Trophoblast cell (in vitro differentiated cells and primary cell): ENCODE measurements at places on chromosomes 3 and 15.

- no peak for DNase-seq
These were observed 242.0 kb upstream of the GOLGA6L4 start for GRCh38 chr15:83993591-83993990.

DNA sequence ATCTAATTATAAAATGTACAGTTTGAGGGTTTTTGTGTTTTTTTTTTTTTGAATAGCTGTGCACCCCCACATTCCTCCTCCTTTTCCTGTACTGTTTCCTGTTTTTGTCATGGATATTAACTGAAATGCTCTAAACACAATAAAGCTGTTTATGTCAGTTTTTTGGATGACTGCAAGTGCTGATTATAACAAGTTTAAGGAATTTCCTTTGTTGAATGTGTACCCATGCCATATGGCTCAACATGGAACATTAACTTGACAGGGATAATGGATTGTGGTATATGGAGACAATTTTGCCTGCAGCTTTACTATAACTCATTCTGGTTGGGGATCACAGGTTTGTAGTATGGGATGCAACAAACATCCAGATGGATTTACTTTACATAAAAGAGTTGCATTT, 216.4 kb downstream of the TCF12 start:
- no peak for DNase-seq

DNA sequence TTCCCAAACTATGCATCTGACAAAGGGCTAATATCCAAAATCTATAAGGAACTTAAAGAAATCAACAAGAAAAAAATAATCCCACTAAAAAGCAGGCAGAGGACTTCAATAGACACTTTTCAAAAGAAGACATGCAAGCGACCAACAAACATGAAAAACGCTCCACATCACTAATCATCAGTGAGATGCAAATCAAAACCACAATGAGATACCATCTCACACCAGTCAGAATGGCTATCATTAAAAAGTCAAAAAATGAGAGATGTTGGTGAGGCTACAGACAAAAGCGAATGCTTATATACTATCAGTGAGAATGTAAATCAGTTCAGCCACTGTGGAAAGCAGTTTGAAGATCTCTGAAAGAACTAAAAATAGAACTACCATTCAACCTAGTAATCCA, 20.2 kb downstream of the CFAP44 start:
- no peak for DNase-seq

DNA sequence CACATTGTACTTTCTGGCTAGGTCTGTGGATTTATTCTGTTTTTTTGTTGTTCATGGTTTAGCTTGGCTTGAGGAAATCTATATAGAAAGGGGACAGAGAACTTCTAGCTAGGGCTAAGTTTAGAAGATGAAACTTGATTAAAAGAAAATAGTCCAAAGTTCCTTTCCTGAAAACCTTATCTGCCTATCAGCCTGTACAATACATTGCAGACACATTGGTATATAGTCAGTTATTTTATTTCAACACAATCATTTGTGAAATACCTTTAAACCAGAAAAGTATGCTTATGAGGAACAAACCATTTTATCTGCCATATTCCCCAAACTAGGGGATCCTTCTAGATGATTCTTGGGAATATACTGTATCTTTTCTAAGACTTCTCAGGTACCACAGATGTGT, 147.3 kb upstream of the CGNL1 start:
- no peak for DNase-seq

DNA sequence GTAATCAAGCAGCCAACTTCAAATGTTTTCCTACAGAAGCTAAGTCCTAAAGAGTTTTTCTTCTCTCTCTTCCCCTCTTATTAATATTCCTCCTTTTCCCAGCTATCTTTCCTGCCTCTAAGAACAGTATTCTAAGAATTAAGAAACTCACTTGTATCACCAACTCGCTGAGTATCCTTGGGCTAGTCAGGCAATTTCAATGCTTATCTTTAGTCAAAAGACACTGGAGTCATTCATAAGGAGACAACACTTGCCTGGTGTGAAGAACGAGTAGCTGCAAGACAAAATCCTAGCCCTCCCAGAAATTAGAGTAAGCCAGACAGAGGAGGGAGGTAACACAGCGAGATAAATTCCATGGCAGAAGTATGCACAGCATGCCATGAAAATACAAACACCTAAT, 10.7 kb downstream of the VGLL4 start:
- no peak for DNase-seq

DNA sequence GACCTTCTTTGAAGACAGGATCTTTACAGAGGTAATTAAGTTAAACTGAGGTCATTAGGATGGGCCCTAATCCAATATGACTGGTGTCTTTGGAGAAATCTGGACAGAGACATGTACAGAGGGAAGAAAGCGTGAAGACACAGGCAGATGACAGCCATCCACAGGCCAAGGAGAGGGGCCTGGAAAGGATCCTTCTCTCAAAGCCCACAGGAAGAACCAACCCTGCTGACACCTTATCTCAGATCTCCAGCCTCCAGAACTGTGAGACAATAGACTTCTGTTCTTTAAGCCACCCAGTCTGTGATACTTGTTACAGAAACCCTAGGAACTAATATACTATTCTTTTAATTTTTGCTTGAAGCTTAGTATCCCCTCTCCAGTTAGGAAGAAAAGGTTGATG, 74.2 kb downstream of the WDR76 start:
- DNase-seq: no peak
